ENCODE measurements at places on chromosomes 3 and 15.

GRCh38 chr3:115321400-115321805 is 174.3 kb upstream of the ZBTB20 start:
- H3K27me3 ChIP-seq = no peaks in the 10 kb centered on the region
- H3K4me1 ChIP-seq = peaks cover 13% of the 10 kb centered on the region
- no peaks in the 10 kb centered on the region for H3K36me3 ChIP-seq

DNA sequence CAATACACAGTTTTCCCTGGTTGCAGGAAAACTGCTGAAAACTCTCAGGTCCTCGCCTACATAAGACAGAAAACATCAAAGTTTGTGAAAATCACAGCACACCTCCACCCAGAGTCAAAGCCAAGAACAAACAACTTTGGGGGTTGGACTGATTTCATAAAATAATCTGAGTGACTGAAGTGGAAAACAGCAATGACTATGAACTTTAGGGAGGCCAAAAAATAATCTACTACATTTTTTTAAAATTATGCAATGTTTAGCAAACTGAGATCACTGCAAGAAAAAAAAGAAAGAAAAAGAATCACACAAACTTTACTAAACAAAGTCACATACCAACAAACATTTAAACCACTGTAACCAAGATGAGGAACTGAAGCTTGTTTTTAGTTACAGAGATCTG is 15.9 kb upstream of the FOXP1 start:
- no peaks in the 10 kb centered on the region for H3K36me3 ChIP-seq
- H3K27ac ChIP-seq = no peak overlapping the region
- no peak for DNase-seq
- H3K27me3 ChIP-seq = no peaks in the 10 kb centered on the region
- H3K4me1 ChIP-seq = no peaks in the 10 kb centered on the region
- H3K4me3 ChIP-seq = no peak overlapping the region

GRCh38 chr15:56824175-56824574 is 90.9 kb upstream of the ZNF280D start:
- H3K27ac ChIP-seq = no peak overlapping the region
- no peaks in the 10 kb centered on the region for H3K4me1 ChIP-seq
- no peaks in the 10 kb centered on the region for H3K36me3 ChIP-seq
- no peak for DNase-seq
- H3K27me3 ChIP-seq = no peaks in the 10 kb centered on the region

DNA sequence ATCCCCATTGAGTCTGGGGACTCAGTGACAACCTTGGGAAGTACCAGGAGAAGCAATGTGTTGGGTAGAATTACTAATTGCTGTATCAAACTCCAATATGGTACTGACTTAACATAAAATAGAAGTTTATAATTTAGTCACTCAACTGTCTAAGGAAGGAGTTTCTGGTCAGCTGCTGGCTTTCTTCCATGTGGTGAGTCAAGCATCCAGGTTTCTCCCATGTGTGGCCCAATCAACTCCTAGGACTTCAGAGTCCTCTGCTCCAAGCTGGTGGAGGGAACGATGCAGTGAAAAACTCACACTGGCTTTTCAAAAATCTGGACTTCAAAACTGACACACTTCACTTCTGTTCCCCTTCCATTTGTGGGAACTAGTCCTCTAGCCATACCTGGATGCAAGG is 25.2 kb downstream of the WNT5A start:
- no peaks in the 10 kb centered on the region for H3K27me3 ChIP-seq
- no peaks in the 10 kb centered on the region for H3K36me3 ChIP-seq
- DNase-seq = no peak
- H3K4me3 ChIP-seq = no peak overlapping the region

- H3K27me3 ChIP-seq = peaks cover 28% of the 10 kb centered on the region
- no peaks in the 10 kb centered on the region for H3K36me3 ChIP-seq
- peak; percentile 88 for DNase-seq
- peaks cover 4% of the 10 kb centered on the region for H3K4me1 ChIP-seq
- no peak within 1 kb of the TSS for H3K27ac ChIP-seq
Measured at GRCh38 chr15:53978253-53978906, at the start of gene UNC13C. Gene UNC13C (plus strand): TSS chr15:53978441. CDS start chr15:54012904, 34,463 bp downstream.

- H3K27me3 ChIP-seq = no peaks in the 10 kb centered on the region
- peaks cover 52% of the 10 kb centered on the region for H3K36me3 ChIP-seq
- no peak overlapping the region for H3K27ac ChIP-seq
- no peak for DNase-seq
- H3K4me3 ChIP-seq = no peak overlapping the region
Measured at GRCh38 chr3:108569336-108569735, 19.9 kb downstream of the CIP2A start.

DNA sequence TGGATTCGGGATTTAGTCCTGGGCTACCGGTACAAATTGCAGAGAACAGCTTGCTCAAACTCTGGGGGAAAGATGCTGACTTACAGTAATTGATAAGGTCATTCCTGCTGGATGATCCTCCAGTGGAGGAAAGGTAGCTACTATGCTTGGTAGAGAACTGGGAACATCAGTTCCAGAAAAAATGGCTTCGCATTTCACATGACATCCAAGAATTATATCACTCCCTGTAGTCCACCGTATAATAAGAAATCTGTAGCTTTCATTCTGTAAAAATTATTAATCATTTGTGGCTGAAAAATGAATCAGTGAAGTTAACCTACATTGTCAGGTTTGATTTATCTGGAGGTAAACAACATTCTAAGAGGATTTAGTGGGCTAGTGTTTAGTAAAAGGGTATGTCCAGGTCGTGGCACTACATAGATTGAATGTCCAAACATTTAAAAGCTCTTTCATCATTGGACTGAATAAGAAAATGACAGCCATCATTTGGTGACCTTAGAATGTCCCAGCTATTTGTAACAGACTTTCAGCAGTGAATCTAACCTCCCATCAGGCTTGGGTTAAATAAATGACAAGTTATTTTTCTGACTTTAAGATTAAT is 203.2 kb upstream of the TMCO5A start:
- DNase-seq = no peak
- no peaks in the 10 kb centered on the region for H3K36me3 ChIP-seq
- no peaks in the 10 kb centered on the region for H3K27me3 ChIP-seq
- no peaks in the 10 kb centered on the region for H3K4me1 ChIP-seq
- no peak overlapping the region for H3K27ac ChIP-seq

- H3K4me1 ChIP-seq = no peaks in the 10 kb centered on the region
- no peaks in the 10 kb centered on the region for H3K36me3 ChIP-seq
- H3K4me3 ChIP-seq = no peak overlapping the region
- H3K27ac ChIP-seq = no peak overlapping the region
- no peaks in the 10 kb centered on the region for H3K27me3 ChIP-seq
Measured at GRCh38 chr15:92011611-92012367, 158.3 kb downstream of the SLCO3A1 start.

GRCh38 chr3:57382933-57383332 is 90.4 kb upstream of the ASB14 start:
- no peaks in the 10 kb centered on the region for H3K36me3 ChIP-seq
- no peak overlapping the region for H3K4me3 ChIP-seq
- peaks cover 4% of the 10 kb centered on the region for H3K4me1 ChIP-seq
- H3K27ac ChIP-seq = no peak overlapping the region
- H3K27me3 ChIP-seq = no peaks in the 10 kb centered on the region
- no peak for DNase-seq

GRCh38 chr15:58454950-58455401 is 23.2 kb downstream of the LIPC start:
- peaks cover 9% of the 10 kb centered on the region for H3K4me1 ChIP-seq
- no peaks in the 10 kb centered on the region for H3K27me3 ChIP-seq
- H3K36me3 ChIP-seq = no peaks in the 10 kb centered on the region

DNA sequence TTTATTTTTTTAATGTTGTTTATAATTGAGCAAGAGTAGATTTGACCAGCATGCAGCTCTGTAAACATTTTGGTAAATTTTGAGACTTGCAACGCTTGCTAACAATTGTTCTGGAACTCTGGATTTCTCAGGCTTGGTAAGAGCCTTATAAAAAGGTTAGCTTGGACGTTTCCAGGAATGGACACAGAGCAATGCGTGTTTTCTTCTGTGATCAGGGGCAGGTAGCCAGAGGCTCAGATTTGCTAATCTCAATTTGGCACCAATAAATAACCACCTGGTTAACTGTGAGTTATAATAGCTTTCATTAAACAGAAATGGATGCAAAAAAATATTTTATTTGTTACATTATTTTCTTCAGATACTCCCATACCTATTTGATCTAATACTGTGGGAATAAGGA is 39.8 kb downstream of the CADM2 start:
- no peak overlapping the region for H3K4me3 ChIP-seq
- DNase-seq = no peak
- H3K36me3 ChIP-seq = no peaks in the 10 kb centered on the region

GRCh38 chr3:17055374-17056276 is 170.9 kb downstream of the PLCL2 start:
- H3K27ac ChIP-seq = no peak overlapping the region
- no peak overlapping the region for H3K4me3 ChIP-seq
- DNase-seq = no peak
- no peaks in the 10 kb centered on the region for H3K36me3 ChIP-seq

DNA sequence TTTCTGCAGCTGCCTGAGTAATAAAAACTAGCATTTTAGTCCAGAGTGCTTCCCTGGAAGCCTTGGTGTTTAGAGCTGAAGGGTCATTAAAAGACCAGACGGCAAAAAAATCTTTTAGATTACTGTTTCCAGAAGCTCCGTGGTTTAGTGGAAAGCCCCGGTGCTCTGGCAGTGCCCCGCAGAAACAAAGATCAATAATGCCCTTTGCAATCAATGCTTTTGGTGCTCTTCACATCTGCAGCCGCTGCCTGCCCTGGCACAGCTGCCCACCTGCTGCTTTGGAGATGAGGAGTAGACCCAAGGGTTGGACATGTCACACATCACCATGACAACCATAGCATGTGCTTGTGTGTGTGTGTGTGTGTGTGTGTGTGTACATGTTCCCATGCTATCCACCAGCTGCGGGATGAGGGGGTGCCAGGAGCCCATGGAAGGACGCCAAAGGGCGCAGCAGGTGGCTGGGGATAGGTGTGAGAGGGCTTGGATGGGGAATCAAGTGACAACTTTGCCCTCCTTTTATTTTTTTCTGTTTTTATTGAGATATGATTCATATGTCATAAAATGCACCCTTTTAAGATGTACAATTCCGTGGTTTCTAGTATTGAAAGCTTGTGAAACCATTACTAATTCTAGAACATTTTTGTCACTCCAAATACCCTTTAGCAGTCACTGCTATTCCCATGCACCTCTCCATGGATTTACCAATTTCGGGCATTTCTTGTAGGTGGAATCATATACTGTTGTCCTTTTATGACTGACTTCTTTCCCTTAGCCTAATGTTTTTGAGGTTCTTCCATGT is 75.7 kb upstream of the KLHL25 start:
- no peak overlapping the region for H3K27ac ChIP-seq
- H3K4me3 ChIP-seq = no peak overlapping the region
- H3K36me3 ChIP-seq = no peaks in the 10 kb centered on the region
- peak; percentile 29 for DNase-seq
- H3K27me3 ChIP-seq = no peaks in the 10 kb centered on the region

DNA sequence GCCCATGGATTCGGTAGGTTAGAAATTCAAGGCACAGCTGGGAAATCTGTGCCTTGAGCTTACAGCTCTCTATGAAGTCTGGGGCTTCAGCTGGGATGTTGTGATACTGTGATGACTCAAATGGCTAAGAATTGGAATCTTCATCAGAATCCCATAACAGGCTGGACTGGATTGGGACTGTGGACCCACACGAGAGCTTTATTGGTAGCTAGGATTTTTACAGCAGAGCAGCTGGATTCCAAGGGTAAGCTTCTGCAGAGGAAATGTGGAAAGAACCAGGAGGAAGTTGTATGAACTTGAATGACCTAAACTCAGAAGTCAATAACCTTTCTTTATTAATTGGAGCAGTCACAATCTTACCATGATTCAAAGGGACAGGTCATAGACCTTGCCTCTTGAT is 1187.1 kb downstream of the ROBO1 start:
- no peak overlapping the region for H3K4me3 ChIP-seq
- no peaks in the 10 kb centered on the region for H3K27me3 ChIP-seq
- H3K36me3 ChIP-seq = no peaks in the 10 kb centered on the region
- no peak overlapping the region for H3K27ac ChIP-seq
- H3K4me1 ChIP-seq = no peaks in the 10 kb centered on the region

DNA sequence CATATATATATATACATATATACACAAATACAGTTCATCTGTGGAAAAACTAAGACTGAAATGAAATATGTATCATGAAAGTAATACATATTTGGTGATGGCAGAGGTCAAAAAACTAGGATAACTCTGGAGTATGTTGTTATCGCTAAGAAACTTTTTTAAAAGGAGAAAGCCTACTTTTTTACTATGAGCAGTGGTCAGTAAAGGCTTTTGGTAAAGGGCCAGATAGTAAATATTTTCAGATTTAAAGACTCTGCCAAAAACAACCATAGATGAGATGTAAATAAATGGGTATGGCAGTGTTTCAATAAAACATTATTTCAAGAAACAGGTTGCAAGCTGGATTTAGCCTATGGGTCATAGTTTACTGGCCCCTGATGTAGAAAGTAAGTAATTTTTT is 93.8 kb upstream of the TGFBR2 start:
- no peaks in the 10 kb centered on the region for H3K27me3 ChIP-seq
- no peaks in the 10 kb centered on the region for H3K4me1 ChIP-seq
- no peak overlapping the region for H3K27ac ChIP-seq

GRCh38 chr15:69532066-69532465 is 79.4 kb downstream of the RPLP1 start:
- peaks cover 11% of the 10 kb centered on the region for H3K4me1 ChIP-seq
- no peak for DNase-seq
- no peaks in the 10 kb centered on the region for H3K36me3 ChIP-seq
- H3K27me3 ChIP-seq = peaks cover 88% of the 10 kb centered on the region
- no peak overlapping the region for H3K4me3 ChIP-seq

DNA sequence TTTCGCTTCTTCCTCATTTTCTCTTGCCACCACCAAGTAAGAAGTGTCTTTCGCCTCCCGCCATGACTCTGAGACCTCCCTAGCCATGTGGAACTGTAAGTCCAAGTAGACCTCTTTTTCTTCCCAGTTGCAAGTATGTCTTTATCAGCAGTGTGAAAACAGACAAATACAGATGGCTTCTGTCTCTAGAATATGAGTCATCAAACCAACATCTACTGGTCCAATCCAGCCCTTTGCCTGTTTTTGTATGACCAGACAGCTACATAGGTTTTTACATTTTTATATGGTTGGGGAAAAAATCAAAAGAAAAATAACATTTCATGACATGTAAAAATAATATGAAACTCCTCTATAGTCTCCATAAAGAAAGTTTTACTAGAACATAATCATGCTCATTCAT is 118.7 kb upstream of the PTPRG start:
- no peaks in the 10 kb centered on the region for H3K36me3 ChIP-seq
- H3K27me3 ChIP-seq = peaks cover 10% of the 10 kb centered on the region
- no peak overlapping the region for H3K27ac ChIP-seq
- H3K4me1 ChIP-seq = no peaks in the 10 kb centered on the region

- no peaks in the 10 kb centered on the region for H3K4me1 ChIP-seq
- no peak for DNase-seq
- H3K4me3 ChIP-seq = no peak overlapping the region
Measured at GRCh38 chr3:154301561-154301960, 22.7 kb downstream of the DHX36 start.

DNA sequence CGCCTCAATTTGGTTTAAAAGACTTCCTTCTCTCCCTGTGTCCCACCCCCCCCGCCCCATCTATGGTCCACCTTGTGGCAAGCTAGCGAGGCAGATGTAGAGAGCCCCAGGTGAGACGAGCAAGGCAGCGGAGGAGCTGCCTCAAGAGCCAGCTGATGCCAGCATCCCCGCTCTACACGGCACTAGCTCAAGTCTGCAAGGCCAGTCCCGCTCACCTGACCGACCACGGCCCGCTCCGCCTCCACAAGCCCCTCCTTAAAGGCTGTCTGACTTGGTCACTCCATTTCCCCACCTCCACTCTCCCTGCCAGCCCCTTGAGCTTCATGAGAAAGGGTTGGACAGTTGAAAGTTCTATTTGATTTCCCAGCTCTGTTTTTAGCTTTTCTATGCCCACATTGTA is 56.2 kb upstream of the IGF1R start:
- no peak overlapping the region for H3K27ac ChIP-seq
- H3K4me1 ChIP-seq = no peaks in the 10 kb centered on the region
- peaks cover 8% of the 10 kb centered on the region for H3K27me3 ChIP-seq
- no peak overlapping the region for H3K4me3 ChIP-seq
- no peaks in the 10 kb centered on the region for H3K36me3 ChIP-seq
- no peak for DNase-seq

Data from endodermal cell (in vitro differentiated cells).